Stimulated activated CD4-positive, alpha-beta T cell treated with anti-CD3 and anti-CD28 coated beads, TNF-alpha, amount 100 ng/mL, for 4 hours (primary cell): ENCODE measurements at places on chromosomes 4 and X.

GRCh38 chr4:1195109-1195671, 22.8 kb upstream of the SPON2 start:
- no peak for DNase-seq

GRCh38 chrX:85963736-85964135, 83.6 kb downstream of the CHM start:
- no peak for DNase-seq

GRCh38 chrX:96764864-96765263, 80.2 kb downstream of the DIAPH2 start:
- DNase-seq = no peak

- DNase-seq = no peak
Measured at GRCh38 chr4:99863804-99864203, 30.4 kb downstream of the LAMTOR3 start.

DNA sequence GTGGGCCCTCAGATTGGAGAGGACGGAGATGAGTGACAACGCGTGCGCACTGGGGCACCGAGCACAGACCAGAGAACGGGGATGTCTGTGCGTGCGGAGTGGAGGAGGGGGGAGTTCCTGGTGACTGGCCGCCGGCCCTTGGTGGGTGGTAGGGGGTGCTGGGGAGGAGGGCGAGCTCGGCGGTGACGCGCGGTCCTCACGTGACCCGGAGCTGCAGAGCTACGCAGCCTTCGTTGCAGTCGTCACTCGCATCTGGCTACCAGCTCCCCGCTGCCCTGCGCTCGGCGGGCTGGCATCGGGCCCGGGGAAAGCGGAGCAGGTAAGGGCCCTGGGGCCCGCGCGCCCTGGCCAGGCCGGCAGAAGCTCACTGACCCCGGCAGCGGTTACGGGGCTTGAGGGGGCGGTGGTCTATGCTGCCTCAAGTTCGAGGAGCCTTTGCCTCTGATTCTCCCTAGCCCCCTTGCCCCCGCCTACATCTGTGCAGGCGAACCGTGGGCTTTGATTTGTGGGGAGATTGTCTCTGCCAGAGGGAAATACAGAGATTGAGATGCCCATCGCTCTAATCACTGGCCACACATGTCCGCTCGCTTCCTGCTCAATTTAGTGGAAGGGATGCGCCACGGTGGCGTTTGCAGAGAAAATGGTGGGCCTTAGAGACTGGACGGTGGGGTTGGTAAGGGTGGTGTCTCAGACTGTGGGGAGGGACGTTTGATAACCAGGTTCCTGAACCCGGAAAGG, at the start of gene ARMCX4:
Gene ARMCX4, plus strand, starts transcription at position 245 of the 738 bp plus-strand sequence. CDS start 3,134 bp downstream, outside the sequence.
- peak; percentile 3 for DNase-seq

GRCh38 chr4:173531086-173531965, 1.3 kb upstream of the HAND2 start:
- no peak for DNase-seq

DNA sequence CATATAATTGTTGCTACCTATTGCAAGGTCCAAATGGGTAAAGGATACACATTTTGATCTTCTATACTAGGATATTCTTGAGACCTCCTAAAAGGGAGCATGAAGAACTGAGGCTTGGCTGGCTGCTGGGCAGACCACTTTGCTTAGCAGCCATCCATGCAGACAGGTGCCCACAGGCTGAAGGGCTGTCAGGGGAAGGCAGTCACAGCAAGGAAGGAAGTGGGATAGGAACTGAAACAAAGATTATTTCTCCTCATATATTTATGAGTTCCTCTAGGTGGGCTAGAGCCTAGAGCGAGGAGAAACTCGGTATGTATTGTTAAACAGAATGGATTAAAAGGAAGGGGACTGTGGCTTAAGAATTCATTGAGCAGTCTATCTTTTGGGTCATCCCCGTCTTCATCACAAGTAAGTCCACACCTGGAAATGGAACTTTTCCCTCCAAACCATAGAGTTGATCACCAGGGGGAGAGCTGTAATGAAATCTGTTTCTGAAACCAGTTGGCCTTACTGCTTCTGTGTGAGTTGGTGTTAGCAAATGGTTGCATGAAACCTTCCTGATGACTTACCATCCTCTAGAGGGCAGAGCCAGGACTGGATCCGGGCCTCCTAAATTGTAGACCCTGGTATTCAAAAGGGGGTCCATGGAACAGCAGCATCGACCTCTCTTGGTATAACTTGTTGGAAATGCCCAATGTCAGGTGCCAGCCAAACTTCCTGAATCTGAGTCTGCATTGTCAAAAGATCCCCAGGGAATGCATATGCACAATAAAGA, 42.3 kb downstream of the AFF2 start:
- DNase-seq = no peak

- DNase-seq = no peak
Measured at GRCh38 chr4:1315836-1316536, 26.3 kb downstream of the MAEA start.

- no peak for DNase-seq
Measured at GRCh38 chrX:118577041-118577440, 81.4 kb downstream of the DOCK11 start.

DNA sequence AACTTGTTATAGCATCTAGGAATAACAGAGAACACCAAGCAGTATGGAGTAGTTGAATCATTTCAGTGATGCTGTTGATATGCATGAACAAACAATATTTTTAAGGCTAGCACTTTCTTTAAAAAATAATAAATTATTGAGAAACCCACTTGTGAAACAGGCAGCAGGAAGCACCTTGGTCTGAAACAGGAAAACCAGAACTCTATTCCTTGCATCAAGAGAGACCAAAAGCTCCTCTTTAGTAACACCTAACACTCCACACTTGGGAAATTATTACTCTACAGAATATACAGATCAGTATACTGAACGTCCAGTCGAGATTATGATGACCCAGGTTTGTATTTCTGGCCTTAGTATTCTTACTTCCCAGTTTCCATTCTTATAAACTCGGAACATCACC, 129.0 kb downstream of the ARAP2 start:
- DNase-seq = no peak
